Stimulated activated effector memory CD8-positive, alpha-beta T cell treated with anti-CD3 and anti-CD28 coated beads, Interleukin-12 subunit alpha, Interleukin-12 subunit beta, amount 100 ng/mL, for 72 hours (primary cell): ENCODE measurements at places on chromosomes 16 and 17.
A peak's percentile ranks its signal among the peaks of the same experiment; 100 is the strongest.

DNA sequence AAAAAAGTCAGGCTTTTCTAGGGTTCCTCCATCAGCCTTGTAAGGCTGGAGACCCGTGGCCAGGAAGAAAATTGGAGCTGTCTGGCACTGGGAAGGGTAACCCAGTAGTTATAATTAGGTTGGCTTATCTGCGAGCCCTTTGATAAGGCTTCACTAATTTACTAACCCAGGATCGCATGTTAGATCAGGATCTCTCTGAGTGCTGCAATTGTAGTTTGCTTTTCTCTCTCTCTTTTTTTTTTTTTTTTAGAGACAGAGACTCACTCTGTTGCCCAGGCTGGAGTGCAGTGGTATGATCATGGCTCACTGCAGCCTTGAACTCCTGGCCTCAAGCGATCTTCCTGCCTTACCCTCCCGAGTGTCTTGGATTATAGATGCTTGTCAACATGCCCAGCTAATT, 17.0 kb downstream of the ABCC1 start:
- no peak for DNase-seq

DNA sequence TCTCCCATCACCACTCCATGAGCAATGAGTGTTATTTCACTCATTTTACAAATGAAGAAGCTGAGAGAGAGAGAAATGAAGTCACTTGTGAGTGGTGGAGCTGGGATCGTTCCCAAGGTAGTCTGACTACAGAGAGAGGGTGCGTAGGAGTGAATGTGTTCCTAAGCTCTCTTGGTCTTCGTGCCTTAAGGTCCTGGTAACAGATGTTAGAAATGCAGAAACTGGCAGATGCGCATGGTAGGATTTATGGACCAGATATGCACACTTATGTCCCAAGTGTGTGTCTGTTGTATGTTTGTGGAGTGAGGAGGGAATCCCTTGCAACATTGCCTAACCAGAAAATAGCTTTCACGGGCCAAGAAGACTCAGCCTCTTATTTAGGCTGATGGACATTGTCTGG, 93.2 kb upstream of the ZNF469 start:
- DNase-seq = no peak

DNA sequence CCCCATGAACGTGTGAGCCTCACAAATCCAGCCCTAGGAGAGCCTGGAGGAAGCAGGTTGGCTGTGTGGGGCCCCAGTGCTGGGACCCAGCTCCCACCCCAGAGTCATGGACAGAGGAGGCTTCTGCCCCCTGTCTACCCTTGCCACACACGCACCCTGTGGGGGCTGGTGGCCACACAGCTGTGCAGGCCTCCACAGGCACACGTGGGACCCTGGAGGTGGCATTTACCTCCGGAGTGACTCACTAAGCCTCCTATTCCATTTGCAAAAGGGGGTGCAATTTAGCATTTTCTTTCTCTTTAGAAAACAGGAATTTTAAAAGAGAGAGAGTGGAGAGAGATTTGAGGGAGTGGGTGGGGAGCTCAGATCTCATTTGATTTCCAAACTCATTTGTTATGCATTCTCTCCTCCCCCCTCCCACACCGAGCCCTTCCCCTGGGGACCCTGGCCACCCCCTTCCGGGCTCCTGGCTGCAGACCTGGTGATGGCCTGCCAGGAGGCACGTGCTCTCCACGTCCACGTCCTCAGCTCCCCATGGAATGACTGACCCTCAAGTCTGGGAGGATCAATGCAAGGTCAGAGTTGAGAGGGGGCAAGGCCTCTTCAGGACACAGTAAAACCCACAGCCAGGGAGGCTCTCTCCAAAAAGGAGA, 6.8 kb downstream of the PITPNM3 start:
- no peak for DNase-seq

DNA sequence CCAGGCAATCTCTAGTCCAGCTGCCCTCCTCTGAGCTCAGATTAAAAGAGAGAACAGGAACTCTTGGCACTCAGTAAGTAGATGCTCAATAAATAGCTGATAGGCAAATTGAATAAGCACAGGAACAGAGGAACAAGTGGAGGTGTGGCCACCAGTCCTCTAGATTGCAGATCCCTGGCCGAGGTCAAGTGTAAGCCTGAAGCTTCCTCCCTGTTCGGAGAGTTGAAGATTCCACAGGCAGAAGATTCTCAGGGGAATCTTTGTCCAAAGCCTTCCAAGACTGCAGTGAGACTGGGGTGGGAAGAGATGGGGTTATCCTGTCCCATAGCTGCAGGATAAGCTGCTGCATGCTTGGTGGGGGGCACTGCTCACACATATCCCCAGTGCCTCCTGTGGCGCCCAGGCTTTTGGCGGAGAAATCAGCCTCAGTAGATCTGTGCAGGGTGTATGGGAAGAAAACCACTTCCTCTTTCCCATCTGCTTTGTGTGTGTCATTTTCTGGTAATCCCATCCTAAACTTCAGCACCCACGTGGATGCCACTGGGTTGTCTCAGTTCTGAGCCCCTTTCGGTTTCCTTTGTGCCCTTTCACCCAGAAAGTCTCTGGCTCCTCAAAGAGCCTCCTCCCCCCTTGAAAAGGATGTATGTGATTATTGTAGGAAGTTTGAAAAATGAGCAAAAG, 12.1 kb downstream of the CD300A start:
- no peak for DNase-seq

DNA sequence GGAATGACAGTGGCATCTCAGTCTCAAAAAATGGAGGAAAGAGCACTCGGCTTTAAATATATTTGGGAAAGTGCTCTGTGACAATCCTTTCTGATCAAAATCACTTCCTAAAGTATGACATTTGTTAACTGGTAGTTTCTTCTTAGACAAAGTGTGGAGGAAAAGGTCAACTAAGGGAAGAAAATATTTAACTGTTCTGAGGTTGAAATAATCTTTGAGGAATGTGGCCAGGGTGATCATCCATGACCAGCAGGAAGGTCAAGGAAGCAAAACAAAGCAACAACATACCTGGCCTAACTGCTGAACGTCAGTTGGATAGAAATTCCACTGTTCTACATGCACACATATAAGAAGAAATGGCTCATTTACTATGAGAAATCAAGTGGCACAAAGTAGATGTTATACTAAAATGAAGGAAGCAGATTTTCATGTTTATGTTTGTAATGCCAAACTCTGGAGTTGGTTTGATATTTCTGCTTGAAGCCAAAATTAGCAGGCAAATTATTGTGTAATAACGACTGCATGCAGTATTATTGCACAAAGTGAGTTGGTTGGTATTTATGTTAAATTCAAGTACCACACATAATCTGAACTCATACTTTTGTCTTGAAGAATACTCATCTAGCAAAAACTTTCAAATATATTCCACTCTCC, 87.3 kb upstream of the CORO6 start:
- no peak for DNase-seq

DNA sequence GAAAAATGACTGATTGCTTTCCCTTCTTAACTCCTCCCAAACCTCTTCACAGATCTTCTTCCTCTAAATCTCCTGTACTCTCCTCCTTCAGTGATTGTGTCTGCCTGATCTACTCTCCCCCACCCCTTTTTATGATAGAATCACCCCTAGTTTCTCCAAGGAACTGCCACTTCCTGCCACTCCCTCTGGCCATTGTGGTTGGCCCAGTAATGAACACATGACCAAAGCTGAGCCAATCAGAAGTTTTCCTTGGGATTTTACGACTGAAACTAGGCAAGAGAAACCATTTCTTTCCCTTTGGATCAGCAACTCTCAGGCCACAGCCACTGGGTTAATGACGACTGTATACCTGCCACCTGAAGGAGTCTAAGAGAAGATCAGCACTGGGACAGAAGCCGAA, 15.9 kb downstream of the IRX3 start:
- DNase-seq = no peak

DNA sequence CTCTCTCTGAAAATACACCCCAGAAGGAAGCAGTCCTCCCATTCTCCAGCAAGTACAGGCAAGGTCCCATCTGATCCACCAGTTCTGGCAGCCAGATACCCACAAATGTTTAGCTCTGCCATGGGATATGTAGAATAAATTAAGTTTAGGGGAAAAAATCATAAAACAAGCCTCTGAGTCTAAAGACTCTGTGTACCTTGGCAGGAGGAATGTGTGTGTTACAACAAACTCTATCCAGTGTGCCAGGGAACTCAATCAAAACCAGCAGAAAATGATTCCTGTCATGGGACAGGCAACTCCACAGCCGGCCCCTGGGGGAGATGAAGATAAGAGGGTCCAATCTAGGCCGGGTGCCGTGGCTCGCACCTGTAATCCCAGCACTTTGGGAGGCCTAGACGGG, 73.4 kb downstream of the MRM3 start:
- DNase-seq = no peak

- no peak for DNase-seq
Measured at GRCh38 chr16:68309799-68310198, 947 bp downstream of the SLC7A6OS start.

- DNase-seq = no peak
Measured at GRCh38 chr17:56026915-56027314, 126.4 kb upstream of the ANKFN1 start.

GRCh38 chr16:825341-826061, 25.0 kb upstream of the GNG13 start:
- no peak for DNase-seq

GRCh38 chr16:17970157-17970765, 366.3 kb downstream of the NPIPA8 start:
- DNase-seq = no peak

GRCh38 chr16:25481636-25482035, 210.1 kb upstream of the HS3ST4 start:
- DNase-seq = no peak

DNA sequence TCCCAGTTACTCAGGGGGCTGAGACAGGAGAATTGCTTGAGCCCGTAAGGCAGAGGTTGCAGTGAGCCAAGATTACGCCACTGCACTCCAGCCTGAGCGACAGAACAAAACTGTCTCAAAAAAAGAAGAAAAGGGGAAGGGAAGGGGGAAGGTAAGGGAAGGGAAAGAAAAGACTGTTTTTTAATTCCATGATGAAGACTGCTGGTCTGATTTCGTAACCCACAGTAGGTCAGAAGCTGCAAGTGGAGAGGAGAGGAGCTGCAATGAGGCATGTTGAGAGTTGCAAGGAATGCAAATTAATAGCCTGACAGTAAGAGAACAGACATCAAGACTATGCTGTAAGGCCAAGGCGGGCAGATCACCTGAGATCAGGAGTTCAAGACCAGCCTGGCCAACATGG, 33.3 kb downstream of the HELZ start:
- DNase-seq = no peak

DNA sequence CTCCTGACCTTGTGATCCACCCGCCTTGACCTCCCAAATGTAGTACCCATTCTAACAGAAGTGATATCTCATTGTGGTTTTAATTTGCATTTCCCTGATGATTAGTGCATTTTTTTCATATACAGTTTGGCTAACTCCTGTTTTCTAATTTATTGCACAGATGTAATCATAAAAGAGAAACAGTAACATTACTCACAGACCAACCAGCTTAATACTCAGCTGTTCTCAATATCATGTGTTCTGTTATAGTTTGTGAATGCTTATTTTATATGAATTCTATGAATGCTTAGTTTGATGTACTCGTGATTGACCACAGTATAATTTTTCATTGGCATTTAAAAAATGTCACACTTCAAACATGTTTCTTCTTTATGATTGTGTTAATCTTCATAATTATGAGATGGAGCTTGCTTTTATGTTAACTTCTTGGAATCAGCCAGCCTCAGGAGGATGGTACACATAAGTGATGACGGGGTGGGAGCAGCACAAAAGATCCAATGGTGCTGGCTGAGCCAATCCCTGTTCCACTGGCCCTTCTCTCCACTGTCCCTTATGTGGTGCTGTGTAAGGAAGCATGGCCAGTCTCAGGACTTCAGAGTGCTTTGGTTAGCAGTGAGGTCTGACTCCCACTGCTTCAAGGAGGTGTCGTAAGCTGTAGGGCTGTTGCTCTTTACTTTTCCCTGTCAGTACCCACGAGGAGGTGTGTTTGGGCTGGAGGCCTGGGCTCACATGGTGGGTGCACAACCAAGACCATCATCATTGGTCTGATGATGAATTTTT, 191.0 kb downstream of the SPECC1 start:
- DNase-seq = no peak

- DNase-seq = no peak
Measured at GRCh38 chr16:67571464-67571863, 9.1 kb downstream of the CTCF start.

GRCh38 chr16:81623365-81624102, 155.6 kb upstream of the PLCG2 start:
- DNase-seq = no peak

- no peak for DNase-seq
Measured at GRCh38 chr17:72715906-72716572, 376.4 kb downstream of the SLC39A11 start.

GRCh38 chr17:55487695-55488432, 23.4 kb downstream of the SMIM36 start:
- DNase-seq = no peak

DNA sequence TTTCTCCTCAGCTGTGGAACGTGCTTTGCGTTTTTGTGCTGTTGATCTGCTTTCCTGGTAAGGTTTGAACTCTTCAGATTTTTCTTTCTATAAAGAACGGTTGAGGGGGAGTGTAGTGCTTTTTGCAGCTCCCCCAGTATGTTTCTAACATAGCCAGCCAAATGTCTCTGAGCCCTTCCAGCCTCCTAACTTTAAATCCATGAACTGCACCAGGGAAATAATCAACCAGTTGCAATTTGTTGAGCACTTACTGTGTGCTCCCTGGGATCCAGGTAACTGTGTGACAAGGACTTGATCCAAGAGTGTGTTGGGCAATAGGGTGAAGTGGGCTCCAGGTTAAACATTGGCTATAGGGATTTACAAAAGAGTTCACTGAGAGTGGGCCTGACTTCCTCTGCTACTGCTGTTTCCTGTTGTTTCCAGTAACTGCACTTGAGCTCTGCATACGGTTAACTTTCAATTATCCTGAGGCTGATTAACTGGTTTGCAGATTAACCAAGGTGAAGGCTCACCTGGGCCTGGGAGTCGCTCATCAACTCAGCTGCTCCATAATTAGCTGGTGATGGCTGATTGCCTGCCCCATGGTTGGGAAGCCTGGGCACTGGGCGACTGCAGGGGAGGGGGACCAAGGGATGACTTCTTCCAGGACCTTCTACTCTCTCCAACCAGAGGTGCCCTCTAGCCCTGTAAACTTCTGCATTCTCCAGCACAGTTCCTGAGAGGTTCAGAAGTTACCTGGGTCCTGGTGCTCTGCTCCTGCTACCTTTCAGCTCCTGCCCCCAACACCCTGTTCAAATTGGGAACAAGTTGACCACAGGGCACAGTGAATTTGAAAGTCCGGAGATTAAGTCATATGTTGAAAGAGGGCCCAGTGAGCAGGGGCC, 19.5 kb downstream of the HLF start:
- DNase-seq = no peak

- no peak for DNase-seq
Measured at GRCh38 chr16:68991075-68991474, 114.4 kb upstream of the HAS3 start.

GRCh38 chr17:81075307-81075706, 40.4 kb downstream of the BAIAP2 start:
- no peak for DNase-seq

- peak; percentile 46 for DNase-seq
Measured at GRCh38 chr16:67039260-67040020, 10.5 kb downstream of the CBFB start.
